ENCODE measurements at places on chromosomes 7 and 10. TPM values are rescaled to one million over a fixed set of nuclear protein-coding genes. Genes with fewer than 3 reads are reported as not detected.
A peak's percentile ranks its signal among the peaks of the same experiment; 100 is the strongest.

GRCh38 chr7:11315666-11316258 lies 342.1 kb downstream of the PHF14 start:
- no peak for DNase-seq

- DNase-seq, result no peak
Observed at GRCh38 chr7:31076641-31077310, 24.7 kb downstream of the ADCYAP1R1 start.

DNA sequence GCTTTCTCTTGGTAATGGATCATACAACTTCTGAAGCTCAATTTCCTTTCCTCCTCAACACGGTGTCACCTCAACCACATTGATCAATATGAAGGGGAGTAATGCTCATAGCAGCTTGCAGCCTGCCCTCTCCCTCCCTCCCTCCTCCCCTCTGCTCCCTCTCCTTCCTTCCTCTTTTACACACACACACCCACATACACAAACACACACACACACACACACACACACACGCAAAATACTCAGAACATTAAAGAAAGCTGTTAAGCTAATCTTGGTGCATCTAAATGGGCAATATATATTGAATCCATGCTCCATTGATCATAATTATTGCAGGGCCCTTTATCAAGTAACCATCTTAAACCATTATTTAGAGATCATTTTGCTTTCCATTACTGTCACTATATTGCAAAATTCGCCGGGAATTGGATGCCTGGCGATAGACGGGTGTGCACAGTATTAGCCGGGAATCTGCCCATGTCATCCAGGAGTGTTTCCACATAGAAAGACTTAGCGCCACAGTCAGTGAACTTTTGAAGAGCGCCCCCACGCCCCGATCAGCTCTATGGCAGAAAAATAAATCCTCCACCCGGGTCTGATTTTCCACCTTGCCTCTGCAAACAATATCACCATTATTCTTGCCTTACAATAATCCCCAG lies 122.0 kb downstream of the PRLHR start:
- DNase-seq, result no peak

DNA sequence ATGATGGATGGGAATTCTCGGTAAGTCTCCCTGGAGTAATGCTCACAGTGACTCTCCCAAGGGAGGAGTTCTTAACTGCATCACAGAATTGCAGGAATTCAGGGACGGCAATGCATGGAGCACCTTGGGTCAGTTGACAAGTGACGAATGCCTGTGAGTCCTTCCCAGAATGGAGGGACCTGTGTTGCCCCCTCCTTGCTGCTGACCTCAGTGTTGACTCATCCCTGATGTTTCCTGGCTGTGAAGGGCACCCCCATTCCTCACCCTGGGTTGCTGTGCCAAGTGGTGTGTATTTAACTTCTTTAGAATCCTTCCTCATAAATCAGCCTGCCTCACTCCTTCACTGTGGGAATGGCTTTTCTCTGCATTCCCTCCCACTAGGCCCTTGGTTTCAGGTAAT lies 98.9 kb downstream of the LRMDA start:
- no peak for DNase-seq

DNA sequence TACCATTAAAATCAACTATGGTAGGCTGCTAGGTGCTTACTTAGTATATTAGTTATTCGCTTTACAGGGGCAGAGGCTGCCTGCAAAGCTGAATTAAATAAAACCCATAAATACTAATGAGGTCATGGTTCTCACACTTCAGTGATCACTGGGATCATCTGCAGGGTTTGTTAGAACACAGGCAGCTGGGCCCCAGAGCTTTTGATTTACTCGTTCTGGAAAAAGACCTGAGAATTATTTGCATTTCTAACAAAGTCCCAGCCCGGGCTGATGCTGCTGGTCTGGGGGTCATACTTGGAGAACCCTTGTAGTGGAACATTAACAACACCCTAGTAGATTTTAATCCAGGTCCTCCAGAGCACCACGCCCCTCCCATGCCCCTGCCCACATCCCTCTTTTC lies 8.5 kb downstream of the UCN3 start:
- DNase-seq, result no peak

GRCh38 chr10:127759276-127759675 lies 22.3 kb downstream of the FOXI2 start:
- DNase-seq, result no peak

DNA sequence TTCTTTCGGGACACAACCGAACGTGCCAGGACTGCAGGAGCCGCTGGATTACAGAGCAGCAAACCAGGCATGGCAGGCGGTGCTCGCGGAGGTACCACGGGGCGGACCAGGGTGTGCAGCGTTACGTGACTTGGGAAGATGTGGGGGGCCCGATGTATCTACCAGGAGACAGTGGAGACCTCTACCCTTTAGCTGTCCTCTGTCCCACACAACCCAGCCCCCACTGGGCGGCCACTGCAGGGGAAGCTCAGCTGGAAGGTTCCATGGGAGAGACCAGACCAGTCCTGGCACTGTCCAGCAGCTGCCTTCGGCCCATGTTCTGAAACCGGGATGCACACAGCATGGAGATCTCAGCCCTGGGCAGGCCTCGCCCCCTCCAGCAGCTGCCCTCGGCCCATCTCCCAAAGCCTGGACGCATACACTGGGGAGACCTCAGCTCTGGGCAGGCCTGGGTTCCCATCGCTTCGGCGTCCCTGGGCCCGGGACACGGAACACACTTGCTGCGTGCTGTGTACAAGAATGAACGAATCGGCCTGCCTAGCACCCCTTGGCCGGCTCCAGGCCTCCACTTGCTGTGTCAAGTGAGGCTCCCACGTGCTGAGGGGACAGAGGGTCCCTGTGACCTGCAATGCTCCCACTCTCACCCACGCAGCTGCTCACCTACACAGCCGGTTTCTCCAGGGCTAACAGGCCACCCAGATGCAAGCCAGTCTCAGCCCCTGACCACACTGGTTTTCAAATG lies 177.4 kb downstream of the ELFN1 start:
- DNase-seq, result no peak

DNA sequence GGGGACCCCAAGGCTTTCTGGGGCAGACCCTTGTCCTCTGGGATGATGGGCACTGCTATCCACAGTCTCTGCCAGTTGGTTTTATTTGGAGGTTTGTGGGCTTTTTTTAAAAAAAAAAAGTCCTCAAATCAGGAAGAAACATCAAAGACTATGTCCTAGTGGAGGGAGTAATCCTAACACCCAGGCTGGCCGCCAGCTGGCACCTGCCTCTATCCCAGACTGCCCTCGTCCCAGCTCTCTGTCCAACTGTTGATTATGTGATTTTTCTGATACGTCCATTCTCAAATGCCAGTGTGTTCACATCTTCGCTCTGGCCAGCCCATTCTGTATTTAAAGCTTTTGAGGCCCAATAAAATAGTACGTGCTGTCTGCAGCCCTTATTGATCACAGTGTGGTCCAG lies 61.0 kb upstream of the LRRC4 start:
- no peak for DNase-seq

DNA sequence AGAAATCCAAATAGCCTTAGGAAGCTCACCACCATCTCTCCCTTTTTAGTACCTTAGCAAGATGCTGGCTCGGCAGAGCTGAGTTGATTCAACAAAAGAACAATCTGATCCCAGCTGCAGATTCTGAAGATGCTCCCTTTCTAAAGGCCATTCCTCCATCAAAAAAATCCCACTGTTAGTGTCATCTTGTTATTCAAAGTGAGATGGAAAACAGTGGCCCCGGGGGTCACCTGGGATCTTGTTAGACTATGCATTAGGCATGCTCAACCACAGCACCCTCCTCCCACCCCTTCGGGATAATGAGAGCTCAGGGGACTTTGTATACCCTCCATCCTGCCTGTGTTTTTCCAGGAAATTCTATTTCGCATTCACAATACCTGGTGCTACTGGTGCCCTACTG lies 2.4 kb downstream of the NCAPG2 start:
- DNase-seq, result no peak

DNA sequence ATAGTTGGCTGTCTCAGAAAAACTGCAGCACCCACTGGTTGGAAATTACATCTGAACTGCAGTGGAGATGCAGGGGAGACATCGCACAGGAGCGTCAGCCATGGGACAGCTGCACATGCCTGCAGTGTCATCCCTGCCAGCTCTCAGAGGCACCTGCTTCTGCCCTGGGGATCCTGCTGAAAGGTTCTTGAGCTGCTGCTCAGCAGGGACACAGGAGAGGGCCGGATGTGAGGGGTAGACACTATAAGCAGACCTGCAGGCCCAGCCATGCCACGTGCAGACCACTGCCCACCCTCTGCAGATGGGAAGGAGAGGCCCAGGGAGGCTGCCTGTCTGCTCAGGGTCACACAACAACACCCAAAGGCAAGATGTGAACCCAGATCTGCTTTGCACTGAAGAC lies 601.4 kb downstream of the DNAJB6 start:
- DNase-seq, result no peak

DNA sequence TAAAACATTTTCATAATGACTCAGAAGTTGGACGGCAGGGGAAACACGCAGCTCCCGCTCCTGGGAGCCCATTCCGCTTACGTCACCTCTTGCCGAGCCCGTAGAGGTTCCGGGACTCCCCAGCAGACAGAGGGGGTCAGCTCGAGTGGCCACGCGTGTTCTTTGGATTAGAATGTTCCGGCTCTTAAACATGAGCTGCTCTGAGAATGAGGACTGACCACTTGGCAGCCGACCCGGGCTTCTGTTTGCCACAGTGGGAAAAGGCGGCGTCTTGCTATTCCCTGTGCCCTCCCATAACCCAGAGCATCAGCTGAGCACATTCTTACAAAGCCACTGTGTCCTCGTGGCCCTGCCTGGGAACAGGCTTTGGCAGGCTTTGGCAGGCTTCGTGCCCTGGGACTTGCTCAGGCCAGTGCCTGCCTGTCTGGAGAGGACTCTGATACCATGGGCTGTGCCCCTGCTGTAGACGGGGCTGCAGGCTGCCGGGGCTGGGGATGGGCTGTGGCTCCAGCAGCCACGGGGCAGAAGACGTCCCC lies 40.1 kb downstream of the PFKP start:
- DNase-seq, result no peak

DNA sequence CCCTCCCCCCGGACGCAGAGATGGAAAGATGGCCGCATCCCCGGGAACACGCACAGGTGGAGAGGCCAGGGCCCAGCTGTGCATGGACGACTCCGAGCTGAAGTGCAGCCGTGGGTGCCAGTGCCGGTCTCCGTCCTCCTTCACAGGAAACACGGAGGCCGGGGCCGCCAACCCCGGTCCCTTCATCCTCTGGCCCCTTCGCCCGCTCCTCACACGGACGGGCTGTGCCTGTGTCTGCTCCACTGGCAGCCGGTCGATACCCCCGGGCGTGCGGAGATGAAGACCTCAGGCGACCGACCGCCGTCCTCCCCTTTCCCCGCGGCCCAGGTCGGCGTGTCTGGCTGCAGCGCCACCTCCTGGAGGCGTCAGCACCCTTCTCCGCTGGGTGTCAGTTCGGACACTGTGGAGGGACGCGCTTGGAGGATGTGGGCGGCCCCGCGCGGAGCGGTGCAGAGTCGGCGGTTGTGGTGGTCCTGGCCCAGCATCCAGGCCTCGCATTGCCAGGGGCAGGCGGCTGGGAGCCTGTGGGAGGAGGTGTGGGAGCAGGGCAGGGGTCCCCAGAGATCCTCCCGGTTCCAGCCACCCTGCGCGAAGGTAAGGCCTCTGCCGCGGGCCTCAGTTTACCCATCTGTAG lies 9.9 kb downstream of the ZNF511 start:
- DNase-seq, result peak; percentile 83

- DNase-seq, result no peak
Observed at GRCh38 chr10:121526801-121527221, 71.4 kb downstream of the FGFR2 start.

The KCP gene
- 0.95 TPM for total RNA-seq

- no peak for DNase-seq
Observed at GRCh38 chr7:150727381-150727780, 9.8 kb upstream of the GIMAP5 start.

DNA sequence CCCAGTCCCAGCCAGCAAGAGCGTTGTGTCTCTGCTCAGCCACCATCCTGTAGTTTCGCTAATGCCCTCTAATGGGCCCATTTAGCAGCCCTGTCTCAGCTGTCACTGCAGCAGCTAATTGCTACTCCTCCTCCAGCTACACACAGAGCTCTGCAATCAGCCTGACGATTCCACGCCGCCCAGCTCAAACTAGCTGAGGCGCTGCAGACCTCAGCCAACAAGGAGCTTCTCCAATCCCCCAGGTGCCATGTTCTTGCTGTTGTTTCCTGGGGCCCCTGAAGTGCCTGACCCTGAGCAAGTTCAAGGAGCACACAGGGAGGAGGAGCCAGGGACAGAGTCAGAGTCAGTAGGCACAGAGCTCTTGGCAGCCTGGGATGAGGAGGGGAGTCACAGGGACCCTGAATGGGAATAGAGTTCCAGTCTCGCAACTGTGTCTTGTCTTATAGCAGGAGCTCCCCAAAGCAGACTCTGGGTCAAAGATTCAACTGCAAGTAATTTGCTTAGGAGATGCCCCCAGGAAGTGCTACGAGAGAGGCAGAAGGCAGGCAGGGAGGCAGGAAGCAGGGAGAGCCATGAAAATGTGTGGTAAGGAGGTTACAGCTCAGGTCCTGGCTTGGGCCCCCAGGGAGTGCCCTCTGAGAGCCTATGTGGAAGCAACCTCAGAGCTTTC lies 135.8 kb upstream of the UNC5B start:
- DNase-seq, result peak; percentile 8

DNA sequence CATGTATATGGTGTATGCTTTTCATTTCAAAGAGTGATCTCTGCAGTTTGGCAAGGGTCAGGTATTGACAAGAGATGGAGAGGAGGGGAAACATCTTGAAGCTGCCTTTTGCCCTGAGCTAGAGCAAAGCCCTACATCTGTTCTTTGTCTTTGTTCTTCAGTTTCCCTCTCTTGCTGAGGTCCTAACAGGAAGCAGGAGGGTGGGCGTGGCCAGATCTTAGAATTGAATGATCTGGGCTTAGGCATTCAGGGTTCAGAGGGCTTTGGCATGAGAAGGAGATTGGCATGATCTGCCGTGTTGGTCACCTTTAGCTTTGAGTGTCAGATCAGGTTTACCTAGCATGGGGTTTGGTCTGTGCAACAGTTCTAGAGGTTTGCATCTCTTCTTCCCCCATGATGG lies 41.3 kb downstream of the LRMDA start:
- no peak for DNase-seq

DNA sequence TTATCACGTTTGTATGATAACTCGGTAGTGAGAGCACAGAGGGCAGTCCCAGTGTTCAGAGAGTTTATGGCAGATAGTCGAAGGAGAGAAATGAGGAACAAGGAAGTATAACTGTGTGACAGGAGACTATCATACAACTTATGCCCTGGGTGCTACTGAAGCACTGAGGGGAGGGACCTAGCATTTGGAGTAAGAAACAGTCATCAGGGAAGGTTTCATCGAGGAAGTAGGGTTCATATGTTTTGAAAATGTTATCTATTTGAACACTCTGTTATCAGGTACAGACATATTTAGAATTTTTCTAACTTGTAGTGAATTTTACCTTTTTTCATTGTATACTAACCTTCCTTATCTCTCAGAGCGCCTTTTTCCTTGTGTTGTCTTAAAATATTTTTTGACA lies 1214.4 kb upstream of the C7orf33 start:
- DNase-seq, result no peak

The ERV3-1 gene
- 34.2 TPM for total RNA-seq

The PRPS1L1 gene
- total RNA-seq, result not detected
